ENCODE measurements at places on chromosomes 2 and 18.

DNA sequence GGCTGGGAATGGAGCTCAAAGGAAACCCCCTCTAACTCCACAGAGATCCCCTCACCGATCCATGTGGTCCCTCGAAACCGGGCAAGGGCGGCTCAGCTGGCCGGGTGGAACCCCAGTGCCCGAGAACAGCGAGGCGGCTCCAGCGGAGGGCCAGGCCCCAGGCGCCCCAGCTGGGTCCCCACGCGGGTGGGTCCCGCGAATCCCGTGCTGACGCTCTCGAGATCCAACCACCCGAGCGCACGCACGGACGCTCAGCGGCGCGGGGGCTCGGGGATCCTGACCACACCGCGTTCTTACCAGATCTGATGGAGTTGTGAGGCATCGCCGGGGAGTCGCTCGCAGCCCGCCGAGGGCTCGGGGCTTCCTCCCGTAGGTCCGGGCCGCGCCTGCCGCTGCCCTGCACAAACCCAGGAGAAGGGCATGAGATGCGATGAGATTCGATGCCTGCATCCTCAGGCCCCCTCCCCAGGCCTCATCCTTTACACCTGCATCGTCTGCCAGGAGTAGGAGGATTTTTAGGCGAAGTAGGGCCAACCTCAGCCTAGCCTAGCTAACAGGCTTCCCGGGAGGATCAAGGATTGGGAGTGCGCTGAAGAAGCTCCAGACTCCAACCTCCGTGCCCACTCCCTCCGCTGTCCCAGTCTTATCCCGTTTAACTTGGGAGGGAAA is 514 bp downstream of the PAX8 start:
- DNase-seq: no peak

- DNase-seq: peak; percentile 44
Measured at GRCh38 chr2:174874085-174874484, 109.8 kb upstream of the CHRNA1 start.

DNA sequence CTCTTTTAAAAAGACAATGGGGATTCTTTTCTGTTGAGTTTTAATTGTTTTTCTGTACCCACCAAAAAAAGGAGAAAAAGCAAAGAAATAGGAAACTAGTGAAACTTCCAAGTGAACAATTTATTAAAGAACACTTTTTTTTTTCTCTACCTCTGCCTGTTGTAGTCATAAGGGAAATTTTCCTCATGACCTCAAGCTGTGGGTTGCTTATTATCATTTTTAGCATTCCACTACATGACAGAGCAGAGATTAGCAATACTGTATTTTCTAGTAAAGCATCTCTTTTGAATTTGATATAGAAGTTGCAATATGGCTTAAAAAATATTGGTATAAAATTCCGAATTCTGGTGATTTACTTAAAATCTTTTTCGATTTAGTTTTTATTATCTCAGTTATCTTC is 87.9 kb upstream of the LRRTM1 start:
- no peak for DNase-seq

DNA sequence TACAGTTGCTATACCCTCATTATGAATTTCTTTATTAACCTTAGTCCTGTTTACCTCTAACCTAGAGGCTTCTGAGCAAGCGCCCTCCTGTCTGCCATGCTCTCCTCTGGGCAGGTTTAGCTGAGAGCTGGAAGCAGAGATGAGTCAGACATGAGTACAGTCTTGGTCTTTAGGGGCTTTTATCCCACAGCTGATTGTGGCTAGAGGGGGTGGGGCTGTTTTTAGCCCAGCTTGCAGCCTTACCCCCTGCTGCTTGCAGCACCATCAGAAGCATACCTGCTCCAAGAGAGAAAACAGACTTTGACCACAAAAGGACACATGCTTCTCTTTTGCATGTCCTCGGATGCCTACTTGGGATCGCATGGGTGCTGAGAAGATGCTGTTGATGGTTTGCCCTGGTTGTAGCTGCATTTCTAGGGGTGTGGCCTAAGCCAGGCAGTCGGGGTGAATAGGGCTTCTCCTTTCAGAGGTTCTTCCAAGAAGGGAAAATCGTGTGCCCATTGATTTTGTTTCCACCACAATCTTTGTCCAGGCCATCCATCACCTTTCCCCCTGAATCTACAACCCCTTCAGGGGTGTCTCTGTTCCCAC is 115.0 kb upstream of the LGALSL start:
- DNase-seq: no peak

DNA sequence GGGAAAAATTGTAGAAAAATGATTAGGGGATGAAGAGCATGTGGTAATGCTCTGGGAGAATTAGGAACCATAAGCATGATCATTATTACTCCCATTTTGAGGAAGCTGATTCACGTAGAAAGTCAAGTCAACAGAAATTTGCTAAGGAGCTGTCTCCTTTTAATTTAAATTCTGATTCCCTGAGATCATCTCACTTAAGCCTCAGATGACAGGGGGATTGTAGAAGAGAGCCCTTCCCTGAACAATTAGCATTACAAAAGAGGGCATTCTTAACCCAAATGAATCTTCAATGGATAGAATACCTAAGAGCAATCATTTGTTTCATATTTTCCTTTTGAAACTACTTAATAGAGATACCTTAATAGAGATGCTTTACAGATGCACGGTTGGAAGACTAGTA is 267.9 kb downstream of the NYAP2 start:
- DNase-seq: no peak

GRCh38 chr2:217370391-217370790 is 510.5 kb upstream of the TNP1 start:
- DNase-seq: no peak

- DNase-seq: no peak
Measured at GRCh38 chr2:63668000-63668399, 79.2 kb downstream of the MDH1 start.

DNA sequence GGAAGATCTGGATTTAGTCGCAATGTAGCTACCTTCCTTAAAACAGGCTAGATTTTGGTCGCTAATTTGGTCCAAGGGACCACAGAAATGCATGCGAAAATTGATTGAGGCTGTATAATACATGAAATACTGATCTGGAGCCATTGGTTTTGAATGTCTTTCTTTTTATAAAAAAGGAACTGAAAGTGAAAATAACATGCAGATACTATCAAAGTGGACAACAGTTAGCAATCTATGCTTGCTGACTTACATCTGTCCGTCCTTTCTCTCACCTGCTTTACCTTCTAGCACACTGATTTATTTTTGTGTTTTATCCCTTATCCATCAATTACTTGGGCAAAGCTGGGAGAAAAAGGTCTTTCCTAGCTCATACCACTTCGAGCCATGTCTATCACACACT is 1459.8 kb upstream of the ACVR2A start:
- no peak for DNase-seq

- DNase-seq: no peak
Measured at GRCh38 chr2:172397148-172397834, 30.1 kb upstream of the ITGA6 start.

- DNase-seq: no peak
Measured at GRCh38 chr2:196318517-196319377, 147.4 kb upstream of the STK17B start.

- no peak for DNase-seq
Measured at GRCh38 chr2:151543876-151544275, 134.2 kb downstream of the RIF1 start.

- DNase-seq: no peak
Measured at GRCh38 chr2:31442376-31442775, 27.8 kb upstream of the XDH start.

- no peak for DNase-seq
Measured at GRCh38 chr18:46408334-46408987, 248.6 kb downstream of the LOXHD1 start.

GRCh38 chr18:9685615-9685890 is 22.5 kb upstream of the RAB31 start:
- DNase-seq: no peak

- DNase-seq: no peak
Measured at GRCh38 chr2:107592280-107592624, 234.4 kb upstream of the RGPD4 start.

GRCh38 chr2:25545899-25546298 is 127.5 kb downstream of the DTNB start:
- DNase-seq: no peak

GRCh38 chr18:35592298-35592697 is 10.8 kb downstream of the GALNT1 start:
- no peak for DNase-seq

GRCh38 chr2:202450785-202451184 is 74.7 kb downstream of the BMPR2 start:
- DNase-seq: peak; percentile 23

DNA sequence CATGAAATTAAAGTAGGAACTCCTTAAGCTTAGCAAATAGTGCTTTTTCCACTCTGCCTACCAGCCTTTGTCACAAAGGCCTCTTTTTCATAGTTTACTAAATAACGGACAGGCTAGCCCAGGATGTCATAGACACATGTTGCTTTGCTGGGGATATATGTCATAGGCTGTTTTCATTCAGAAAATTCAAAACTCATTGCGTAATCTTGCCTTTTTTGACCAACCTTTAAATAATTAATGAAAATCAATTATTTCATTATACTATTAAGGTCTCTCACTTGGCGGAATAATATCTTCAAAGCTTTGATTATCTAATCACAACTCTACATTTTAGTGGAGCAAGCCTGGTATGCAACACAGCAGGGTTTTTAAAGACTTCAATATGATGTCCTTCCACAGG is 1245.7 kb upstream of the LRRTM1 start:
- DNase-seq: no peak

DNA sequence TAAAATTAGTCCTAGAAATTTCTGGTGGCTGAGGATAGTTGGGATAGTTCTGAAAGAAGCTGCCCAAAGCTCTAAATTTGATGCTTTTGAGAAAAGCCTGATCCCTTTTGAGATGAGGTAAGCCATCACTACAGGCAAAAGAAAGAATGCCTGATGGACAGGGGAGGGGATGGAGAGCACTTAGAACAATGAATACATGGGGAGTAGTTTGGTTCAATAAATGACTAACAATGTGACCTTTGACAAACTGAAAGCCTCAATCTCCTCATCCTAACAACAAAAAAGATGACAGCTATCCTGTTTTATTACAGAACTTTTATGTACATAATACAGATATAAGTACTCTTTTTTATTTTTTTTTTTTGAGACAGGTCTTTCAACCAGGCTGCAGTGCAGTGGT is 42.7 kb downstream of the GFPT1 start:
- no peak for DNase-seq

GRCh38 chr2:55111570-55112228 is 61.4 kb upstream of the RTN4 start:
- peak; percentile 82 for DNase-seq

- no peak for DNase-seq
Measured at GRCh38 chr2:17634997-17635396, 94.5 kb downstream of the VSNL1 start.

GRCh38 chr2:149000158-149000938 is 38.2 kb upstream of the LYPD6B start:
- DNase-seq: no peak

DNA sequence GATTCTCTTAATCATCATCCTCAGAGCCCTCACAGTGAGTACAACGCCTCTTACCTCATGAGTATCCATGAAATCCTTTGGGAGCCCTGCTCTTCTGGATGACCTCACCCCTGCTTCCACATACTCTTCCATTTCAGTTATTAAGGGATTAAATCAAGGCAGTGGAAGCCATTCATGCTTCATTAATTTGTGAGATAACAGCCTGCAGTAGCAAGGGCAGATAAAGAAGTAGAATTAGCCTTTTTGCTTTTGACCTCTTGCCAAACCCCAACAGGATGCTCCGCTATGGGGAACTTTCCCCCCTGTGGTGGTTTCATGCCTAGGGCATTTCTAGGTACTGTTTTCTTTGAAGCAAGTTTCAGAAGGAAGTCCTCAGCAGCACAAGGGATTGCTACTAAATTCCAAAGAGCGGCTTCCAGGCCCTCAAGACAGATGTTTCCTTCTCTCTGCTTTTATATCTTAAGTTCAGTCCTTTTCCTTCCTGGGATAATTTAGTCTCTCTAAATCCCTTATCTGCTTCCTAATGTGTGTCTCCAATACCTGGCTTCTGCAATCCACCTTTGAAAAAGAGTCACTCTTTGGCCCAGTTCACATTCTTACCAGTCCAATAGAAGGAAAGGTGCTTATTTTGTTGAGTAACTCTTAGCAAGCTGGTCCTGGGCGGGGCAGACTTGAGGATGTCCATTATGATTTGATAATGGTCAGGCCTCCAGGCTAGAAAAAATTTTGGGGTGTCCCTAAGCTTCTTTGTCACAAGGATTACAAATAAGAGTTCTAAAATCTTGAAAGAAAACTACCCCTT is 76.9 kb downstream of the MYO1B start:
- DNase-seq: peak; percentile 35

- no peak for DNase-seq
Measured at GRCh38 chr2:73414696-73415095, 29.1 kb downstream of the ALMS1 start.

- peak; percentile 78 for DNase-seq
Measured at GRCh38 chr2:96108541-96109360, 7.6 kb downstream of the ADRA2B start.

- no peak for DNase-seq
Measured at GRCh38 chr2:154194909-154195643, 323.4 kb downstream of the GALNT13 start.

- DNase-seq: peak; percentile 28
Measured at GRCh38 chr2:100140582-100140981, 1.8 kb downstream of the AFF3 start.

DNA sequence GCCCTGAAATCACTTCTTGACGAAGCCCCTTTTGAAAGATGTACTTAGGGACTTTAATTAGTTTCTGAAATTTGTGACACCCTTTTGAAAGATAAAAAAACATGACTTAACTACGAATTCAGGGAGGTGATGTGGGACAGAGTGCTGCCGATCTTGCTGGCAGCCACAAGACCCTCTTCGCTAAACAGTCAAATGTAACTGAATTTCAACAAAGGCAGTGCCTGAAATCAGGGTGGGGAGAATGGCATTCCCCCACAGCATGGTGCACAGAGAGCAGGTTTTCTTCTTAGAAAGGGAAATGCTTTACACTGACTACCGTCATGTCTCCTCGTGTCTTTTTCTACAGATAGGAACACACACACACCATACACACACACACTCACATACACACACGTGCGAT is 640.2 kb upstream of the POU3F3 start:
- no peak for DNase-seq

DNA sequence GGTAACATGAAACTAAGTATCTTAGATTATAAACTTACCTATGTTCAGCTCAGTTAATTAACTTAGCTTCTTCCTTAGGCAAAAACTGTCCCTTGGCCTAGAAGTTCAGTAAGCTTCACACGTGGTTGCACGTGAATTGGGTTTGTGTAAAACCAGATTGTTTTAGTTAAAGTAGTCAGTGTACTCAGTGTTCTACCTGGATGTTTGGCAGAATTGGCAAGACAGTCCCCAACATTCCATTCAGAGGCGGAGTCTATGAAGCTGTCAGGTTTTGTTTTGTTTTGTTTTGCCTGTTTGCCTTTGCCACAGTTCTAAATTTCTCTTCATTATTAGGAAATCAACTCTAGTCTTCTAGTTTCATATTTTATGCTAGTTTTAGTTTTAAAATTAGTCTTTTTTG is 105.3 kb upstream of the ZEB2 start:
- DNase-seq: no peak

DNA sequence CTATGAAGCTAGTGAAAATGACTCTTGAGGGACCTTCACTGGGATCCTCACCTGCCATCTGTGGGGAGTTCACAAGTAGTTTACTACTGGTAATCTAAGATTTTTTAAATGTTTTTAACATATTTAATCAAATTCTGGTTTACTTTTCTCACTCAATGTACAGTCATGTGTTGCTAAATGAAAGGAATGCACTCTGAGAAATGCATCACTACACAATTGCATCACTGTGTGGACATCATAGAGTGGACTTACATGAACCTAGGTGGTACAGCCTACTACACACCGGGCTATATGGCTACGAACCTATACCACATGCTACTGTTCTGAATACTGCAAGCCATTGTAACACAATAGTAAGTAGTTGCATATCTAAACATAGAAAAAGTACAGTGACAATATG is 528.0 kb downstream of the BCL11A start:
- no peak for DNase-seq

GRCh38 chr2:239719791-239720360 is 305.3 kb downstream of the NDUFA10 start:
- no peak for DNase-seq
